ENCODE measurements at places on chromosomes 2 and 18.

DNA sequence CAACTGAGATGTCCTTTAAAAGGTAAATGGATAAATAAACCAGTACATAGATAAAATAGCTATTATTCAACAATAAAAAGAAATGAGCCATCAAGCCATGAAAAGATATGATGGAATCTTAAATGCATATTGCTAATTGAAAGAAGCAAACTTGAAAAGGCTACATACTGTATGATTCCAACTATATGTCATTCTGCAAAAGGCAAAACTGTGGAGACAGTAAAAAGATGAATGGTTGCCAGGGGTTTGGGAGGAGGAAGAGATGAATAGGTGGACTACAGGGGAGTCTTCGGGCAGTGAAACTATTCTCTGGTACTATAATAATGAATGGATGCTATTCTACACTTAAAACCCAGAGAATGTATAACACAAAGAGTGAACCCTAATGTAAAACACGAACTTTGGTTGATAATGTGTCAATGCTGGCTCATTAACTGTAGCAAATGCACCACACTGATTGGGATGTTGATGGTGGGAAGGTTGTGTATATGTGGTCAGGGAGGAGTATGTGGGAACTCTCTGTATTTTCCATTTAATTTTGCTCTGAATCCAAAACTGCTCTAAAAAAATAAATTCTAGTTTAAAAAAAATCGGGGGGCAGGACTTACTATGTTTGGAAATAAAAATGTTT lies 73.7 kb upstream of the MYCN start:
- DNase-seq, result no peak

GRCh38 chr2:7801212-7801611 lies 880.6 kb upstream of the ID2 start:
- no peak for DNase-seq

- no peak for DNase-seq
Measured at GRCh38 chr2:134865067-134865787, 26.8 kb downstream of the ACMSD start.

GRCh38 chr2:65504201-65504600 lies 71.8 kb upstream of the SPRED2 start:
- DNase-seq, result no peak

DNA sequence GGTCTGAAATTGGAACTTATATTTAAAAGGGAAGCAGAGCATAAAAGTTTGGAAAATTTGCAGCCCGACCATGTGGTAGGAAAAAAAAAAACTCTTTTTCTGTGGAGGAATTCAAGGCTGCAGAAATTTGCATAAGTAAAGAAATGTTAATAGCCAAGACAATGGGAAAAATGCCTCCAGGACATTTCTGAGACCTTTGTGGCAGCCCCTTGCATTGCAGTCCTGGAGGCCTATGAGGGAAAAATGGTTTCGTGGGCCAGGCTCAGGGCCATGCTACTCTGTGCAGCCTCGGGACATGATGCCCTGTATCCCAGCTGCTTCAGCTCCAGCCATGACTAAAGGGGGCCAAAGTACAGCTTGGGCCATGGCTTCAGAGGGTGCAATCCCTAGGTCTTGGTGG lies 71.9 kb upstream of the SLC16A14 start:
- no peak for DNase-seq

Data from inflammatory macrophage (primary cell).